ENCODE measurements at places on chromosomes 12 and 14.

DNA sequence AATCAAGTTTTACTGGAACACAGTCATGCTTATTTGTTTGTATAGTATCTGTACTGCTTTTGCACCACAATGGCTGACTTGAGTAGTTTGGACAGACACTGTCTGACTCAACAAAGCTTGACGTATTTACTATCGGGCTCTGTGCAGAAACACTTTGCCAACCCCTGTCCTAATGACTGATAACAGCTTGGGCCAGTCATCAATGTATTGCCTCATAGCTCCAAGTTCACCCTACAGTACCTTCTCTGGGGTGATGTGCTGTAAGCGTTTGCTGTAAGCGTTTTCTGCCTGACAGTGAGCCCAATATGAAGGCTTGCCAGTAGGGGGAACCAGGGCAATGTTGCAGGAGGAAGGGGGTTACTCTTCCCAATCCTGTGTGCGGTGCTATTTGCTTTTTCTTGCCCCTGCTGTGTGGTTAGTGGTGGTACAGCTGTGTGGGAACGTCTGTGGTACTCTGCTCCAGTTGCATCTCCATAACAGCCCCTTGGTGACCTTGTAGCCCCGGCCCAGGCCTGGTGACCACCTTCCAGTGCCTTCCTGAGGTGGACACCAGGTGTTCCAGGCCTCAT is 5.4 kb upstream of the CCDC177 start:
- DNase-seq = no peak

DNA sequence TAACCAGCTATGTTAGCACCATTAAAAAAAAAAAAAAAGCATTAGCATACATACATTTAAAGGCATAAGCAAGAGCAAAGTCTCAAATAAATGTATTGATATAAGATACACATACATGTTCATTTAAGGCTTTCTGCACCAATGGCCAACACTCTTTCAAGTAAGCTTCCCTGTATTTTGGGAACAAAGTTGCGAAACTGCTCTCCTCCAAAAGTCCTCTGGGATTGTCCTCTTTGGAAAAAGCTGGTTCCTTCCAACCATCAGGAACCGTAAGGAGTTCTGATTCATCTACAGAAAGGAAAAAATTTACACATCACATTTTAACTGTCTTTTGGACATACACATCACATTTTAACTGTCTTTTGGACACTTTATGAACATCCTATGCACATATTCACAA is 3.2 kb downstream of the KRR1 start:
- no peak for DNase-seq

DNA sequence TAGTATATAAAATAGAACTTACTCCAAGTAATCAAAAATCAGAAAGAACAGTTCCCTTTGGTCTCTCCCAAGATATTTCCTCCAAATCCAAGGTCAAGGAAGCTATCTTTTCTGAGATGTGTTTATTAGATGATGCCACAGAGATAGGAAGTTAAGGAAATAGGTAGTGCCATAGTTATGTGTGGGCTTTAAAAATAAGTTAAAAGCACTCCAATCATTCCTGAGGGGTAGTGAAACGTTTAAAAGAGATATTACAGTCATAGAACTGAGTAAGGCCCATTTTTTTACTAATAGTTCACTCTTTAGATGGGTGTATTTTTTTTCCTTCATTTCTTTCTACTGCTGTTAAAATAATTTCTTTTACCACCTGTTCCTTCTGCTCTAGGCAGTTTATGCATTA is 1630.9 kb upstream of the SEL1L start:
- no peak for DNase-seq

DNA sequence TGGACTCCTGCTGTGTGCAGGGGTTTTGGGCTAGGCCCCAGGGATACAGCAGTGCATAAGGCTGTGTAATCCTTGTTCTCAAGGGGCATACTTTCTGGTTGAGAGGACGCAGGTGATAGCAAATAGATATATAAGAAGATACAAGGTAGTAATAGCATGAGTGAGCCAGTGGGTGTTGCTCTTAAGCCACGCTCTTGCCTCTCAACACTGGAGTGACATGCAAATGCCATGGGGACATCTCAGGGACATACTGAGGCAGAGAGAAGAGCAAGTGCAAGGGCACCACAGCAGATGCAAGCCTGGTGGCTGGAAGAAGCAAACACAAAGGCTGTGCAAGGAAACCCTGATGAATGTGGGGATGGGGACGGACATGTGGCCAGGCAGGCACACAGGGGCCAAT is 223.3 kb downstream of the CHST11 start:
- DNase-seq = no peak

GRCh38 chr12:83474369-83474768 is 787.7 kb downstream of the TMTC2 start:
- no peak for DNase-seq

DNA sequence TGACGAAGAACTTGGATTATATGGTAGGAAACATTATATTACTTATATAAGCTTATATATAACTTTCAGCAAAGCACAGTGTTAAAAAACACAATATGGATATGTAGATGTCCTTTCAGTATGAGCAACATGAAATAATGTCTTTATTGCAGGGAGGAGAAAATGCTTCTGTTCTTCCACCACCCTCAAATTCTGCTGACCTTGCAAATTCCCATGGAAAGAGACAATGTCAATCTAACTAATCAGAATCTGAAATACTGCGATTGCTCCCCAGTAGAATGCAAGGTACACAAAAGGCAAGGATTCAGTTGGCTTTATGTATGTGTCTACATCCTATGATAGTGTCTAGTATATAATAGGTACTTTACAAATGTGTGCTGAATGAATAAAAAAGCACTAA is 26.4 kb downstream of the MGAT4C start:
- no peak for DNase-seq

DNA sequence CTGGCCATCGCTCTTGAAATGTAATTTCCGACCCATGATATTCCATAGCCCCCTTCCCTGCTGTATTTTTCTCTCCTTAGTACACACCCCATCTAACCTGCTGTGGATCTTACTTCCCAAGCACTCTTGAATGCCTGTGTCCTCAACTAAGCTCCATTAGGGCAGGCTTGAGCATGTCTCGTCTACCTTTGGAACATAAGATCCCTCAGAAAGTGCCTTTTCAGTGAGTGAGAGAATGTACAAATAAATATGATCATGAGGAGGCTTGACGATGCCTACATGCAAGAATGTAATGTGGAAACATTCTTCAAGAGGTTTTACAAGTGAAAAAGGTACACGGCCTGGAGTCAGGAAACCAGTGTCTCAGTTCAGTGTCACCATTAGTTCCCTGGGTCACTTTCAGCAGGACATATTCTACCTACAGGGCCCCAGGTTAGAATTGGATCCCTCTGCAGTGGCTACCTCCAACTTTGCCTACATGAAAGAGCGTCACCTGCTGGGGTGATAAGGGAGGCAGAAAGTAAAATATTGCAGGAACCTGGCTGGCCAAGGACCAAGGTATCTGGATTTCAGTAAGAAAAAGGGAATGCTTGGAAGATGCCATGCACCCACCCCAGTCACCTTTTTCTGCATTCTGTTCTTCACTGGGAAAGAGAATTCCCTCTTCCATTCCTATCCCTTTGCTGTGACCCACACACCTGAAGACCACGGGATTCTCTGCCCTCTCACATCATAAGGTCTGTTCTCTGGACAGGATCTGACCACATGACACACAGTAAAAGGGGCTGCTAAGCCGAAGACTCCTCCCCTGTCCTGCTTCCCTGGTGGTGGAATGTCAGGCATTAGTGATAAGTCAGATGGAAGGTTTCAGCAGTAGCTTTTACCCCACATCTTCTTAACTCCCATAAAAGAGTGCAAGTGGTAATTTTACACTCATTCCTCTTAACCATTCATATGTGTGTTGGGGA is 24.6 kb upstream of the SERPINA1 start:
- DNase-seq = no peak

DNA sequence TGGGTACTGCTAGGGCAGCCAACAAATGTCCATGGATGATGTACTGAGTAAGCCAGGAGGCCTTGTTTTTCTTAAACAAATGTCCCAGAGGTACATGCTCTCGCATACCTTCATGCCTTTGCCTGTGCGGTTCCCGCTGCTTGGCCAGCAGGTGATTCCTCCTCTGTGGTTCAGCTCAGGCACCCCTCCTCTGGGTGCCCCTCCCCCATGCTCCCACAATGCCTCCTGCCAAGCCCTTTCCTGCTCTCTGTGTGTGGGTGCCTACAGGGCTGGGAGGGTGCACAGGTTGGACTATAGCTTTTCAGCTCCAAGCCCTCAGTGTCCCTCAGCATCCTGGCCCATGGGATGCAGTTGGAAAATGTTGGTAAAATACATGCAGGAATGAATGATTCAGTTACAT is 23.5 kb downstream of the ASB2 start:
- no peak for DNase-seq

- DNase-seq = no peak
Measured at GRCh38 chr12:23084236-23084995, 459.4 kb downstream of the ETNK1 start.

GRCh38 chr14:43449291-43449690 is 1057.8 kb downstream of the FSCB start:
- no peak for DNase-seq

DNA sequence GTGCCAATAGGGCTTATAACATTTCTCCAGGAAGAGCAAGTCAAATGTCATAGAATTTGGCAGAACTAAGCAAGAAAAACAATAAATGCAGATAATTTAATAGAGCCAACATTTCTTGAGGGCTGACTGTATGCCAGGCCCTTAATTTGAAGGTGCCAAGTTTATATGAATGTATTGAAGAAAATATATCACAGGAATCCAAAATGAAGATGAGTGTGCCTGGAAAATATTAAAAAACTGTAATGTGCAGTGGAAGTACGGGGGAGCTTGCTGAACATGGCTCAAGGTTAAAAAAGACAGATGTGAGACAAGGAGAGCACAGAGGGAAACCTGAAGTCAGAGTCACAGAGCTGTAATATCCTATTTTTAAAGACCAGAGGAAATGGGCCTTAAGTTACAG is 16.4 kb downstream of the NR1H4 start:
- no peak for DNase-seq

DNA sequence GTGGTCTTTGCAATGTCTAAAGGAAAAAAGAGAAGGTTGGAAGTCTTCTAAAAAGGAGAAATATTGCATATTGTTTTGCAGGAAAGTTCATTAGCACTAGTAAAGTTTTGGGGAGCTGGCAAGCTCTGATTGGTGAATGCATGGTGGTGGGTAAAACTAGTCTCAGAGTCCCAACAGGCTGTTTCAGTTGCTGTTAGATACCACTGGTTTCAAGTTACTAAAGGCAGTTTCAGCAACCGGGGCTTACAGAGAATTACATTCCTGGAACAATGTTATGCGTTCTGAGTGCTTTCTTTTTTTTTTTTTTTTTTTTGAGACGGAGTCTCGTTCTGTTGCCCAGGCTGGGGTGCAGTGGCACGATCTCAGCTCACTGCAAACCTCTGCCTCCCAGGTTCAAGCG is 208.2 kb downstream of the EPS8 start:
- no peak for DNase-seq

DNA sequence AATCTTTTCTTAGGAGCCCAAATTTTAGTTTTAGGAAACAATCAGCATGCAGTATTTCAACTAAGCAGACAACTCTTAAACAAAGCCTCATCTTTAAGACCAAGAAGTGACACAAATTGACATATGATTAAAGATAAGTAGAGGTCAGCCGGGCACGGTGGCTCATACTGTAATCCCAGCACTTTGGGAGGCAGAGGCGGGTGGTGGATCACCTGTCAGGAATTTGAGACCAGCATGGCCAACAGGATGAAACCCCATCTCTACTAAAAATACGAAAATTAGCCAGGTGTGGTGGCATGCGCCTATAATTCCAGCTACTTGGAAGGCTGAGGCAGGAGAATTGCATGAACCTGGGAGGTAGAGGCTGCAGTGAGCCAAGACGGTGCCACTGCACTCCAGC is 35.8 kb downstream of the BLTP3B start:
- DNase-seq = no peak

DNA sequence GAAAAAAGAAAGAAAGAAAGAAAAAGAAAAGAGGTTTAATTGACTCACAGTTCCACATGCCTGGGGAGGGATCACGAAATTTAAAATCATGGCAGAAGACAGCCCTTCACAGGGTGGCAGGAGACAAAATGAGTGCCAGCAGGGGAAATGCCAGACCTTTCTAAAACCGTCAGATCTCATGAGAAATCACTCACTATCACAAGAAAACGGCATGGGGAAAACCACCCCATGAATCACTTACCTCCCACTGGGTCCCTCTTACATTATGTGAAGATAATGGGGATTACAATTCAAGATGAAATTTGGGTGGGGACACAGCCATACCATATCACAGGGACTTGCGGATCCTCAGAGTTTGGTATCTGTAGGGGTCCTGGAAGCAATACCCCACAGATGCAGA is 16.3 kb upstream of the EGLN3 start:
- no peak for DNase-seq

DNA sequence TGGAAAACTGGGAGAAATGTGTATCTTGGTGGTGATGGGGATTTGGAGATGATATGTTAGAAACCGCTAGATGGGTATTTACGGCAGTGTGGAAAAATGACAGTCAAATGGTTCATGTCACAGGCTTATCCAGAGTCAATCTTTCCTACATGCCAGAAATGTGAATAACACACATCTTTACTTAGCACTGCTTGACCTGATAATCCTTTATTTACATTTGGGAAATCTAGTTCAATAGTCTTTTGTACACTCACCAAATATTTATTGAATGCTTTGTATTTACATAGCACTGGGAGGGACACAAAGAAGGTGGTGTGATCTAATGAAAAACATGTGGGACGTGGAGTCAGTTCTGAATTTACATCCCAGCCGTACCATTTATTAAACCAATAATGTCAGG is 208.2 kb downstream of the DIO2 start:
- no peak for DNase-seq

GRCh38 chr12:12086973-12087692 is 16.4 kb downstream of the BCL2L14 start:
- DNase-seq = no peak

DNA sequence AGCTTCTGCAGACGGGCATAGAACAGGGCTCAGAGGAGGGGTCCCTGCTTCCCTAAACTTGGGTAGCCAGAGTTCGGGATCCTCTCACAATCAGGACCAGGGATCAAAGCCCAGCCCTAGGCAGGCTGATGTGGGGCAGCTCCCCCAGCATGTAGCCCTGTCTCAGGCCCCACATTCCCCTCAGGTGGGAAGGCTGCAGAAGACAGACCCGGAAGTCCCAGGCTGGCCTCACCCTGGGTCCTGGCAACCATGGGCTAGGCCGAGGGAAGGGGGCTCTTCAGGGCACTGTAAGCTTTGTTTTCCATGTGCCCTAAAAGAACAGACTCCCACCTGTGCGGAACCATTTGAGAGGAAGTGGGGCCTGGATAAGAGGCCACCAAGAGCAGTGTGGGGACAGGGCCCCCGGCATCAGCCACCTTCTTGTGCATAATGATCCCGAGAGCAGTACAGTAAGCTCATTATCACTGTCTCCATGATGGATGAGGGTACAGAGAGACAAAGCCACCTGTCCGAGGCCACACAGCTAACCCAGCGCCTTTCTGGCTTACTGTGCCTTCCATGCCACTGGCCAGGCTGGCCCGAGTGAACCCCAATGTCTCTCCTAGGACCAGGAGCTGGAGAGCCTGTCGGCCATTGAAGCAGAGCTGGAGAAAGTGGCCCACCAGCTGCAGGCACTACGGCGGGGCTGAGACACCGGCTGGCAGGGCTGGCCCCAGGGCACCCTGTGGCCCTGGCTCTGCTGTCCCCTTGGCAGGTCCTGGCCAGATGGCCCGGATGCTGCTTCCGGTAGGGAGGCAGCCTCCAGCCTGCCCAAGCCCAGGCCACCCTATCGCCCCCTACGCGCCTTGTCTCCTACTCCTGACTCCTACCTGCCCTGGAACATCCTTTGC is 11.5 kb downstream of the CHGA start:
- no peak for DNase-seq

- no peak for DNase-seq
Measured at GRCh38 chr14:78314484-78314883, 144.3 kb downstream of the NRXN3 start.

All from NCI-H1436 treated with DMSO at 0.1 percent for 48 hours (cell line).